ENCODE measurements at places on chromosomes 4 and X.
A peak's percentile ranks its signal among the peaks of the same experiment; 100 is the strongest.

DNA sequence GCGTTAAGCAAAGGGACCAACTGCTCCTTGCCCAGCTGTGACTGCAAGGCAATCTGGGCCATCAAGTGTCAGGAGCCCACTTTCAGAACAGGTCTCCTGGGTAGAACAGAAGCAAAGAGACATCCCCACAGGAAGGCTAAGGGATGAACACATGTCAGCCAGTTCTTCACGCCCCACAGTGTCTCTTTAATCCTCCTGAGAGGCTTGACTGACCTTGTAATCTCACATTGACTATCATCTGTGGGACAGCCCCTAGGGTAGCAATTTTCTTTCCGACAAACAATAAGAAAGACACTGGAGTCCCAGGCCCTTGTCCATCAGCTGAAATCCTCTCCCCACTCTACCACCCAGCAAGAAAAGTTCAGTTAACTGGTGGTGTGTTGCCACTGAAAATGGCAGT lies 1.0 kb downstream of the CHRDL1 start:
- peaks cover 4% of the 10 kb centered on the region for H3K27me3 ChIP-seq
- no peaks in the 10 kb centered on the region for H3K4me1 ChIP-seq
- H3K36me3 ChIP-seq, result no peaks in the 10 kb centered on the region

- H3K4me3 ChIP-seq, result peak overlapping the region; percentile 43
- H3K36me3 ChIP-seq, result no peaks in the 10 kb centered on the region
- H3K27ac ChIP-seq, result peak overlapping the region; percentile 63
- no peak for DNase-seq
- H3K4me1 ChIP-seq, result peaks cover 23% of the 10 kb centered on the region
Measured at GRCh38 chrX:40103565-40104323, 6.0 kb upstream of the BCOR start.

DNA sequence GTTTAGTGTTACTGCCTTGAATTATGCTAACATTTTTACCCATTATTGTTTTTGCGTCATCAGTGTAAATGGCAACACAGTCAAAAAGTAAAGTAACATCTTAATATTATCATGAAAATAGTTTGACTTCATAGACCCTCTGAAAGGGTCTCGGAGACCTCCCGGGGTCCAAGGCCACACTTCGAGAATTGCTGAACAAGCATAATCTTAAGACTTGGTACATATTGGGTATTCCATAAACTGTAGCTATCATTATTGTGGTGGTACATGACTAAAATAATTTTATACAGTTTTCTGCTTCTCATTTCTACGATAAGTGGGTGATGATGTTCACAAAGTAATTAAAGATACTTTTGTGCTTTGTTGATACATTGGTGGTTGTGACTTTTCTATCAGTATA lies 32.6 kb downstream of the FABP2 start:
- no peaks in the 10 kb centered on the region for H3K27me3 ChIP-seq
- no peaks in the 10 kb centered on the region for H3K4me1 ChIP-seq
- H3K36me3 ChIP-seq, result no peaks in the 10 kb centered on the region
- H3K27ac ChIP-seq, result no peak overlapping the region

DNA sequence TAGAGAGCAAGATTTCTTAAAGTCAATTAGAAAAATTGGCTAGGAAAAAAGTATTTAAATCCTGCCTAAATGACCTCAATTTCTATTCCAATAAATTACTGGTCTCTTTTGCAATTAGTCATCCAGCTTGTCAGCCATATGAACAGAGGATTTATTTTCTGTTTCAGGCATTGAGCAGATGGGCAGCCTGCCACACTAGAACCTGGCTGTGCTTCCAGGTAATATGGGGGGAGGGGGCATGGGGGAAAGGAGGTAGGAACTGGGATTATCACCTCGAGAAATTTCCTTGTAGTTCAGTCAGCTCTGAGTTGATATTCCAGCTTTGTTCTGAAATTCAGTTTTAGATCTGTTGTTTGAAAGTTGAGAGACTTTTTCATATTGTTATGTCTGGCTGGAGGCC lies 206.3 kb upstream of the LCORL start:
- no peaks in the 10 kb centered on the region for H3K36me3 ChIP-seq
- no peaks in the 10 kb centered on the region for H3K27me3 ChIP-seq
- H3K4me3 ChIP-seq, result no peak overlapping the region
- no peak for DNase-seq
- no peak overlapping the region for H3K27ac ChIP-seq
- no peaks in the 10 kb centered on the region for H3K4me1 ChIP-seq

- H3K4me1 ChIP-seq, result no peaks in the 10 kb centered on the region
- no peak for DNase-seq
- H3K27me3 ChIP-seq, result no peaks in the 10 kb centered on the region
- H3K4me3 ChIP-seq, result no peak overlapping the region
- H3K27ac ChIP-seq, result no peak overlapping the region
- no peaks in the 10 kb centered on the region for H3K36me3 ChIP-seq
Measured at GRCh38 chrX:40853816-40854123, 118.4 kb upstream of the MED14 start.

GRCh38 chr4:16154451-16154850 lies 70.6 kb upstream of the PROM1 start:
- H3K27me3 ChIP-seq, result no peaks in the 10 kb centered on the region
- H3K4me1 ChIP-seq, result no peaks in the 10 kb centered on the region
- H3K4me3 ChIP-seq, result no peak overlapping the region
- DNase-seq, result no peak

- no peaks in the 10 kb centered on the region for H3K4me1 ChIP-seq
- H3K4me3 ChIP-seq, result no peak overlapping the region
- no peak overlapping the region for H3K27ac ChIP-seq
- no peaks in the 10 kb centered on the region for H3K36me3 ChIP-seq
- H3K27me3 ChIP-seq, result no peaks in the 10 kb centered on the region
Measured at GRCh38 chr4:113659127-113659526, 102.4 kb downstream of the CAMK2D start.

GRCh38 chr4:37597034-37597433 lies 89.1 kb downstream of the RELL1 start:
- no peaks in the 10 kb centered on the region for H3K27me3 ChIP-seq
- H3K27ac ChIP-seq, result no peak overlapping the region
- no peak for DNase-seq
- no peak overlapping the region for H3K4me3 ChIP-seq
- H3K36me3 ChIP-seq, result no peaks in the 10 kb centered on the region
- no peaks in the 10 kb centered on the region for H3K4me1 ChIP-seq

DNA sequence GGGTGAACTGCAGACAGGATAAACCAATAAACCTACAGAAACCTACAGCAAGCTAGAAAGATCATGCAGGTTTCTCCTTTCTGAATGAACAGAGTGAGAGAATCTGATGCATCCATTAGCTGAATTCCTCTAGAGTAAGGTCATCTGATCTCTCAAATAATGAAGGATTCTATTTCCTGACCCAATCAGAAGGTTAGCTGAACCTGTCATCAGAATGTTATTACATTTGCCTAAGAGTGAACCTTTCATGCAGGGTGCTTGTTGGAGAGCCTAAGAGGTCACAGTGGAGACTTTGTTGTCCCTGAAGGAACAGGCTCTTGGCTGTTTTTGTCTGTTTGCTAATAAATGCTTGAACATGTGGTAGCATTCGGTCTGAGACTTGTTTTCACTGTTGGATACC lies 24.0 kb downstream of the MEPE start:
- DNase-seq, result no peak
- H3K36me3 ChIP-seq, result no peaks in the 10 kb centered on the region
- no peak overlapping the region for H3K4me3 ChIP-seq
- no peaks in the 10 kb centered on the region for H3K4me1 ChIP-seq
- no peaks in the 10 kb centered on the region for H3K27me3 ChIP-seq

DNA sequence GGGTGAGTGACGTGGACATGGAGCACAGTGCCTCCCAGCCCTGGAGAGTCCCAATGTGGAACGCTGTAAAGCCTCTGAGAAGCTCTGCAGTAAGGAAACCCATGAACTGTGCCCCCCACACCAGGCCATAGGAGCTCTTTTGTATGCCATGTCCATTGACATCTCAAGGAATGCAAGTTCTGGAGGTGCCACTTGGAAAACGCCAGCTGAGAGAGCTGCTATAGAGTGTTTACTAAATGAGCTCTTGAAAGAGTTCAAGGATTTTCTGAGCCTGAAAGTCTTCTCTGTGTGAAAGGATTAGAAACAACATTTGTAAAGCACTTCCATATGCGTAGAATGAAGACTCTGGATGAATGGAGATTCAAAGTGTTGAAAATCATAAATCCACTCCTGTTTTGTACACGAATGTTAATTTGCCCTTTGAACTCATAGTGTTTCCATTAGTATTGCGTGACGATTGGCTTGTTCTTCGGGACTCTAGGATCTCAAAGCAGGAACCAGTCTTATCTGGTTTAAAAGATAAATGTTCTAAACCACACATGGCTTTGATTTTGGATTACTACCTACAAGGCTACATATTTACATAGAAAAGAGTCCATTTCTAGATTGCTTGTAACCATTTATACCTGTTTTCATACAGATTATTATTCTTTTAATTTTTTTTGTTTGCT lies 41.8 kb upstream of the STOX2 start:
- no peaks in the 10 kb centered on the region for H3K36me3 ChIP-seq
- H3K4me1 ChIP-seq, result no peaks in the 10 kb centered on the region
- no peak overlapping the region for H3K27ac ChIP-seq
- no peak for DNase-seq

DNA sequence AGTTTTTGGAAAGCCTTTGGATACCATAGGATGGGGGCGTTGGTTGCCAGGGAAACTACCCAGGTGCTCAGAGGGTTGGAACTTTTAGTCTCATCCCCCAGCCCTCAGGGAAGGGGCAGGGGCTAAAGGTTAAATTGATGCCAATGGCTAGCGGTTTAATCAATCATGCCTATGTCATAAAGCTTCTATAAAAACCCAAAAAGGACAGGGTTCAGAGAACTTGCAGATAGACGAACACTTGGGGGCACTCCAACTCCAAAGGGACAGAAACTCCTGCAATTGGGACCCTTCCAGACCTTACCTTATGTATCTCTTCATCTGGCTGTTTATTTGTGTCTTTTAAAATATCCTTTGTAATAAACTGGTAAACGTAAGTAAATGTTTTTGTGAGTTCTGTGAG lies 30.0 kb upstream of the GPR173 start:
- H3K27ac ChIP-seq, result no peak overlapping the region
- H3K36me3 ChIP-seq, result no peaks in the 10 kb centered on the region
- H3K4me3 ChIP-seq, result no peak overlapping the region
- H3K27me3 ChIP-seq, result peaks cover 5% of the 10 kb centered on the region
- no peaks in the 10 kb centered on the region for H3K4me1 ChIP-seq

DNA sequence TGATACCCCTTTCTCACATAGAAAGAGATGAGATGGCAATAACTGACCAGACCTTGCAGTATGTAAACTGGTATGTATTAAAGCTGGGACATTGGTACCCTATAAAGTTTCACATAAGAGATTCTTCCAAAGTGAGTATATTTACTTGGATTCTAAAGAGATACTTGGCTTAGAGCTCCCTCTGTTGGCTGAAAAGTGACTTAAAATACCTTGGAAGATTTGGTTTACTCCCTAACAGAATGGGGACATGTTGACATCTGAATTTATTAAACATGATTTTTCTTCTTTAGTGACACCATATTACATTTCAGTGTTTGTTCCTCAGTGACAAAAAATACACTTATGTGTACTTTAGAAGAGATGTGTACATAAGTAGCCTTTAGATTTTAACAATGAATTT lies 47.9 kb upstream of the RGN start:
- DNase-seq, result peak; percentile 33
- H3K4me1 ChIP-seq, result no peaks in the 10 kb centered on the region
- no peaks in the 10 kb centered on the region for H3K27me3 ChIP-seq

- H3K4me3 ChIP-seq, result no peak overlapping the region
- H3K4me1 ChIP-seq, result no peaks in the 10 kb centered on the region
- H3K27ac ChIP-seq, result no peak overlapping the region
Measured at GRCh38 chr4:56850910-56851309, 29.4 kb upstream of the SPINK2 start.

DNA sequence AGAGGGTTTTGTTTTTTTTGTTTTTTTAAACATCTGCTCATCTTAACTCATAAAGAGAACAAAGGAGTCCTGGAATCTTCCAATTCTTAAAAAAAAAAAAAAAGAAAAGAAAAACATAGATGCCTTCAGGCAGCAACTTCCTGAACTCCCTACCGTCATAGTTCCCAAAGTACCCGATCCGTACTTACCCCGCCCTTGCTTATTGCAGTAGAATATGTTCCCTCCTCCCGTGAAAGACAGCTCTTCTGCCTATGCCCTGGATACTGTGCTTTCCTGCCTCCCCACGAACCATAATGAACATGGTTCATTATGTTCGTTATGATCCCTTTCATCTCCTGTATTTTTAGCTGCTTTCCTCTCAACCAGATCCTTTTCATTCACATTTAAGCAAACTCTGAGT lies 40.3 kb downstream of the KLHL5 start:
- H3K4me3 ChIP-seq, result no peak overlapping the region
- no peaks in the 10 kb centered on the region for H3K4me1 ChIP-seq
- H3K27me3 ChIP-seq, result no peaks in the 10 kb centered on the region
- no peak overlapping the region for H3K27ac ChIP-seq
- peaks cover 6% of the 10 kb centered on the region for H3K36me3 ChIP-seq
- no peak for DNase-seq

GRCh38 chrX:4690521-4690920 lies 977.1 kb upstream of the PRKX start:
- H3K27me3 ChIP-seq, result no peaks in the 10 kb centered on the region
- H3K27ac ChIP-seq, result no peak overlapping the region
- H3K4me1 ChIP-seq, result no peaks in the 10 kb centered on the region
- H3K36me3 ChIP-seq, result no peaks in the 10 kb centered on the region
- DNase-seq, result no peak

DNA sequence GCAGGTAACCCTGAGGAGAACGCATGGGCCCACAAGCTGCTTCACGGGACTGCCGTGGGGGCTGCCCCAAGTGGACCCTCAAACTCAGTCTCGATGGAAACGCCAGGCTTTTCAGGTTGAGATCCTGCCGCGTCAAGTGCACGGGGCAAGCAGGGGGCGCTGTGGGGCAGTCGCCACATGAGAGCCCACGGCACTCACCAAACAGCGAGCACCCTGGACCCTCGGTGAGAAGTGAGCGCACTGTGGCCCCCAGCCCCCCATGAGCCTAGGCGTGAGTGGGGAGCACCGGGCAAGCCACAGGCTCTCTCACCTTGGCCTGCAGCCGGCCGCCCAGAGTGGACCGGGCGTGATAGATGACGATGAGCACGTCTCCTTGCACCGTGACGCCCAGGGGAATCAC lies 50.9 kb upstream of the CPLX1 start:
- H3K27ac ChIP-seq, result no peak overlapping the region
- no peak overlapping the region for H3K4me3 ChIP-seq
- no peaks in the 10 kb centered on the region for H3K4me1 ChIP-seq
- no peaks in the 10 kb centered on the region for H3K36me3 ChIP-seq
- DNase-seq, result no peak

GRCh38 chr4:8117278-8117682 lies 41.3 kb downstream of the ABLIM2 start:
- H3K27me3 ChIP-seq, result no peaks in the 10 kb centered on the region
- no peak overlapping the region for H3K4me3 ChIP-seq
- H3K4me1 ChIP-seq, result no peaks in the 10 kb centered on the region
- H3K27ac ChIP-seq, result no peak overlapping the region

- no peak overlapping the region for H3K27ac ChIP-seq
- no peak overlapping the region for H3K4me3 ChIP-seq
- DNase-seq, result no peak
- no peaks in the 10 kb centered on the region for H3K4me1 ChIP-seq
Measured at GRCh38 chrX:2412131-2412530, 88.6 kb downstream of the DHRSX start.
